Activated gamma-delta T cell treated with anti-CD3 and anti-CD28 coated beads, Interleukin-2, amount 50 U/mL, for 16 hours (primary cell): ENCODE measurements at places on chromosomes 5 and 9.

GRCh38 chr5:157204765-157205164 is 24.1 kb downstream of the ITK start:
- no peak for DNase-seq

DNA sequence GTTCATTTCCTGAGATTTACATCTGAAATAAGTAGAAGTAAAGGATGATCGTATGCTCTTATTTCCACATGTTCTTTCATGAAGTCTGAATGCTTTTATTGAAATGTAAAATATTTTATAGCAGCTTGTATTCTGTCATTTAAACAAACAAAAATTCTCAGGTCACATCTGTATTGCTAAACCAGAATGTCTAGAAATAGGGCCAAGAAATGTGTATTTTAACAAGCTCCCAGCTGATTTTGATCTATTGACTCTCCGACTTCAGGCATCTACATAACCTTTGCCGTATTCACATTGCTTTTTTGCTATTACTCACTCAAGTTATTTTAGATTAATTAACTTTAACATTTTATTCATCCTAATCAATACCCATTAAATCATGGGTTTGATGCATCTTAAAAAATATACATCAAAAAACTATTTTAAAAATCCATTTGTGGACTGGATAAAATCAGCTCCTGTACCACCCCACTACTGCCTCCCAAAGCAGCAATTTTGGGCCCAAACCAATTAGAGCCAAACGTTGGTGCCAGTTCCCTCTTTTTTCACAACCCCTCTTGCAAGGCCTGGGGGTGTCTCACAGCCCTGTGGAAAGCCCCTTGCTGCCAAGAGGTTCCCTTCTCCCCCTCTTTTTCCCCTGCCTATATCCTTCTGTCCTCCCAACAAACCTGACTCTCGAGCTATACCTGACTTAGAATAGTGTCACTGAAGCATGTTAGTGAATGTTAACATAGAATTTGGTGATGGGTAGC is 34.5 kb downstream of the HAVCR1 start:
- DNase-seq, result no peak

DNA sequence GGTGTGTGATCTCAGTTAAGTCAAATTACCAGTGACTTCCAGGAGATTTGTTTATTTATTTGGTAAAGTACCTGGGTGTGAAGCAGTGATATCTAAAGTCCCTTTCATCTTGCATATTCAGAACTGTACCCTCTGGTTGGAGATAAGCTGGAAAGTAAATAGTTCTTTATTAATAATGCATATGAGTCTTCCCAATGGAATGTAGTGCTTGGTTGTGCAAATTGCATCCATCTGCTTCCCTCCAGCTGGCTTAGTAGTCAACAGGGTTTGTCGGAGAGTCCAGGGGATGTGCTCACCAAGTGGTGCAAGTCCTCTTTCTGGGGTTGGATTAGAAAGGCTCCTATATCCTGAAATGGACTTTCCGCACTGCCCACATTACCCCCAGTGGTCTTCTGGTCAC is 42.0 kb downstream of the TRPM3 start:
- DNase-seq, result no peak

DNA sequence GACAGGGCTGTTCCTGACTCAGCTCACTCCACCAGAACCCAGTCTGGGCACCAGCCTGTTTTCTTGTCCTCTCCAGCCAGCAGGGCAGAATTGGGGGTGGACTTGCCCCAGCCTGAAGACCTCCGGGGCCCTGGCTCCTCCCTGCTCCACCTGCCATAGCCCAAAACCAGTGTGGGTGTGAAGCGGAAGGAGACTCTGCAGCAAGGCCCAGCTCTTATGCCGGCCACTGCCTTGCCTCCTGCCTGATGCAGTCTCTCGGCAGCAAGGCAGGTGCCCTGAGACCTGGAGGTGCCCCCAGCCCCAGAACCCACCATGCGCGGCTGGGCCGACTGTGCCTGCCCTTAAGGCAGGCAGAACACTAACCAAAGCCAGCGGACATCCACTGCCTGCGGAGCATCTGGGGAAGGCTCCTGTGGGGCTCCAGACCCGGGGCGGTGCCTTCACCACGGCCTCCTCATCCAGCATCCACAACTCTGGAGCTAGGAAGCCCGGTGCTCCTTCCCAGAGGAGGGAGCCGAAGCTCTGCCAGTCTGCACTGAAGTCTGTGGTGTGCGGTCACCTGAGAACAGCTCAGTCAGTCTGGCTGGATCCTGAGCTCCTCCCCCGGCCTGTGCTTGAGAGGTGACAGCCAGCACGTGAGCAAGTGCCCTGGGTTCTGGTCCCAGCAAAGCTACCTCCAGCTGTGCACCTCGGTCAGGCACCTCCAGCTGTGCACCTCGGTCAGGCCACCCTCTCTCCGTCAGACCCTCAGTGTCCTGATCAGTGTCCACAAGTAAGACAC is 116.7 kb downstream of the ADAMTS2 start:
- no peak for DNase-seq

GRCh38 chr5:76175821-76176403 is 92.7 kb downstream of the SV2C start:
- no peak for DNase-seq

DNA sequence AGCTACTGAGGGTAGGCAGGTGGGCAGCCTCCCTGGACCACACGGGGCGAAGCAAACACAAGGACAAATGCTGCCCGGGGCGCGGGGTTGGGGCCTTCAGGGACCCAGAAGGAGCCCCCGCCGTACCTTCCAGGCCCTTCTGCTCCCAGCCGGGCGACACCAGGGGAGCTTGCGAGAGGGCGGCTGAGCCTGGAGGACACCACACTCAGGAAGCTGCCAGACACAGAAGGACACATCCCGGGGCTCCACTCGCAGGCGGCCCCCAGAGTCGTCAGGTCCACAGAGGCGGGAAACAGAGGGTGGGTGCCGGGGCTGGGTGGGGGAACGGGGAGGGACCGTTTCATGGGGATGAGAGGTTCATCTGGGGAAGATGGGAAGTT is 58.5 kb upstream of the UBAC1 start:
- no peak for DNase-seq

DNA sequence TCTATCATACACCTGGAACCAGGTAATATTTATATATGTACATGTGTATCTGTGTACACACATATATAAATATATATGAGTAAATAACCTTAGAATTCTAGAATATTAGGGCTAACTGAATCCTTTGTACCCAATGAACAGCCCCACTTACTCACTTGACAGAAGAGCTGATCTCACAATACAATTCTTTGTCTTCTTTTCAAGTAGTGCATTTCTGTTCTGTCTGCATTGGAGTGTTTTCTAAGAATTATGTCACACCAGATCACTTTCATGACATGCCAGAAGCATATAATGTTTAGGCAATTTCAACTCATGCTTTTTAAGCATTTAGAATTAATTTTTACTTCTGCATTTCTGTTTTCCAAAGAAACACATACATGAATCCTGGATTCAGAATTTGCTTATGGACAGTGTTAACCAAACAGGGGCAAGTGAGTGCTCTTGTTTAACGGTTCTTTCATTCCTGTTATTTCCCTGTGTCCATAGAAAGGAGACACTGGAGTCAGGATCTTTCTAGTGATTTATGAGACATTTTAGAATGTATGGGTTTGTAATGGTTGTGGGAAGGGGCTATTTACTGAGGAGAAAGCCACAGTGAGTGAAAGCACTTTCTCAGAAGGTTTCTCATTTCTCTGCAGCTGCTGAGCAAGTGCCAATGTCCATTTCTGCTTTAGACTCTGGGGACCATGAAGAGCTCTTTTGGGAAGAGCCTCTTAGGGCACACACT is 123.2 kb downstream of the RMI1 start:
- DNase-seq, result no peak

DNA sequence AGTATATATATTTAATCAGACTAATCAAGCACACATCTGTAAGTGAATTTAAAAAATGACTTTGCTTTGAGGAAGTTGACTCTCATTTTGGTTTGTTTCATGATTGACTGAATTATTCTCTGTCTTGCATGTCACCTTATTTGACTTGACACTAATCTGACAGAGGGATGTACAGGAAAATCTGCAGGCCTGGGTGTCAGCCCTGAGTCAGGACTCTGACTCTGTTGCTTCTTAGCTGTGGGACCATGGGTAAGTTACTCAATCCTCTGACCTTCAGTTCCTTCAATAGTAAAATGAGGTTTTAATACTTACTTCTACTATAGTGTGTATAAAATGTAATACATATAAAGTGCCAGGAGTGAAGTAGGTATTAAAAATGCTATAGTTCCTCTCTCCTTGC is 415.9 kb downstream of the ARHGEF28 start:
- no peak for DNase-seq

DNA sequence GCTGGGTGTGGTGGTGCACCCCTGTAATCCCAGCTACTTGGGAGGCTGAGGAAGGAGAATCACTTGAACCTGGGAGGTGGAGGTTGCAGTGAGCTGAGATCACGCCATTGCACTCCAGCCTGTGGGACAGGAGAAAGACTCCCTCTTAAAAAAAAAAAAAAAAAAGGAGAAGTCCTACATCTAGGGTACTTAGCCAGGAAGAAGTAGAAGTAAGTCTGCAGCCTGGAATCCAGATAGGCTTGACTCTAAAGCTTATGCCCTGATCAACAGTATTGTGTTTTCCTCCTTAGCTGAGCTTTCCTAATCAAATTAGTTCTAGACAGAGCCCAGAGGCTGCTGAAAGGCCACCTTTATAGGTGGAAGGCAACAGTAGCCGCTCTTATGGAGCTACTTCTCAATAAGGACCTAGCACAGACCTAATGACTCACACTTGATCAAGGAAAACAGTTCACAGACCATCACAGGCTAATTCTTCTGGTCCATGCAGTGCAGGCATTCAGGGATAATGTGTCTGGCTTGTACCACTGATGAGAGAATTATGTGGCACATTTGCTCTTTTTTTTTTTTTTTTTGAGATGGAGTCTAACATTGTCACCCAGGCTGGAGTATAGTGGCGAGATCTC is 105.5 kb upstream of the KLF4 start:
- DNase-seq, result no peak

- DNase-seq, result no peak
Measured at GRCh38 chr9:77455312-77455927, 192.7 kb downstream of the GNA14 start.

- DNase-seq, result no peak
Measured at GRCh38 chr5:133713751-133714150, 101.4 kb upstream of the FSTL4 start.

DNA sequence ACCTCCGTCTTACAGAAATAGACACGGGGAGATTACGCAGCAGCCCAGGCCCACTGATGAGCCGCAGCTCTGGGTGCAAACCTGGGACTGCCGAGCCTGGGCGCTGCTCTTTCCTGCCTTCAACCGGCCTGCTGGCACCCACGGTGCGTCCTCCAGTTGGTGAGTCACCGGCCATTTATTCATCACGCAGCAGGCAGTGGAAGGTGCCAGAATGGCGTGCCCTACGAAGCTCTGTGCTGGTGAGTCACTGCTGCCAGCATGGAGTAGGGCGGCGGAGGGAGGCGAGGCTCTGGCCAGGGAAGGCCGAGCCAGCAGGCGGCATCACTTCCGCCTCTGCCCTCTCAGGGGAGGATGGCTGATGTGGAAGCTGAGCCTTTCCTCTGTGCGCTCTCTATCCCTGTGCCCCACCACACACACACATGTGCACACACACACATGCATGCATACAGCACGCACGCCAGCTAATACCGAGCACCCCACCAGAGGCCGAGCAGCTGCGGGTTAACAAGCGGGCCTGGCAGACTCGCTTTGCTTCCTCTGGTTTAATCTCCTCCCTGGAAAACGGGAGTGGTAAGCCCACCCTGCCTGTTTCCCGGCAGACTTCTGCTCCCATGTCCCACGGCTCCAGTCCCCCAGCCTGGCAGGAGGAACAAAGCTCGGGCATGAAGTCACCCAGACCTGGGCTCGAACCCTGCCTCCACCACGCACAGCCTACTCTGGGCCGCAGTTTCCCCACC is 39.2 kb downstream of the OLFM1 start:
- DNase-seq, result no peak

DNA sequence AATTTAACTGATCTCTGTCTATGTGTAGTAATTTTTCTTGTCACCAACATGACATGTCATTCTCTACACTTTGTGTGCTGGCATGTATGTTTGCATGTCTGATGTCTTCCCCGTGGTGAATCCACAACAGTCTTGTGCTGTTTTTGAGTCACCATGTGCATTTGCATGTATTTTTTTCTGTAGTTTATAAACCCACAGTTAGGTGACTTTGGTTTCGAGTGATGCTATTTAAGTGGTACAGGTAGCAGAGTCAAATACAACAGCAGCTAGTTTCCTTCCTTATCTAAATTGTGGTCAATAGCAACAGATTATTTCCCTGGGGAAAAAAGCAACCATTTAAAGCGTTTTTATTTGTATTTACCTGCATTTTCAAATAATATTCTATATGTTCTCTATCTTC is 89.9 kb upstream of the FSD1L start:
- no peak for DNase-seq

GRCh38 chr5:122150215-122150614 is 20.9 kb downstream of the ZNF474 start:
- DNase-seq, result no peak

- no peak for DNase-seq
Measured at GRCh38 chr9:137740312-137740711, 121.5 kb downstream of the EHMT1 start.

DNA sequence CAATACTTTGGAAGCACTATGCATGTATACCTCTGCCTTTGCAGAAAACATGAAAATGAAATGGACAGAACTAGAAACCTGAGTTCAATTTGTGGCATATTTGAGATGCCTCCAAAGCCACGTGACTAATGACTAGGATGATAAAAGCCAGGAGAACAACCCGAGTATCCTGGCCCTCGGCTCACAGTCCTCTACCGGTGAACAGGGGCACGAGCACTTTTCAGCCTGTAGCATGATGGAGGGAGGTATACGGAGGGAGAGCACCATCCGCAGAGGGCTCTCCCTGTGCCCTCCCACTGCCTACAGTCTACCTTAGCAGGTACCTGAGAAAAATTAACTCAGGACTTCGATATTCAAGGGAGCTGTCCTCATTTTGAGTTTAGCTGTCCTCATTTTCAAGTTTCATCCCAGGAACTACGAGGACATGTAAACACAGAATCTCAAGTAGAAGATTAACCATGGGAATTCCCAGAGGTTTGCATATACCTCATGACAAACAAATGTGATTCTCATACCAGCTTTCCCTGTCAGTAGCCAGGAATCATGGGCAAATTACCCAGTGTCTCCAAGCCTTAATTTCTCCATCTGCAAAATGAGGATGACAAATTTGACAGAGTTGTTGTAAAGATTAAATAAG is 249.3 kb downstream of the DNAH5 start:
- DNase-seq, result no peak

DNA sequence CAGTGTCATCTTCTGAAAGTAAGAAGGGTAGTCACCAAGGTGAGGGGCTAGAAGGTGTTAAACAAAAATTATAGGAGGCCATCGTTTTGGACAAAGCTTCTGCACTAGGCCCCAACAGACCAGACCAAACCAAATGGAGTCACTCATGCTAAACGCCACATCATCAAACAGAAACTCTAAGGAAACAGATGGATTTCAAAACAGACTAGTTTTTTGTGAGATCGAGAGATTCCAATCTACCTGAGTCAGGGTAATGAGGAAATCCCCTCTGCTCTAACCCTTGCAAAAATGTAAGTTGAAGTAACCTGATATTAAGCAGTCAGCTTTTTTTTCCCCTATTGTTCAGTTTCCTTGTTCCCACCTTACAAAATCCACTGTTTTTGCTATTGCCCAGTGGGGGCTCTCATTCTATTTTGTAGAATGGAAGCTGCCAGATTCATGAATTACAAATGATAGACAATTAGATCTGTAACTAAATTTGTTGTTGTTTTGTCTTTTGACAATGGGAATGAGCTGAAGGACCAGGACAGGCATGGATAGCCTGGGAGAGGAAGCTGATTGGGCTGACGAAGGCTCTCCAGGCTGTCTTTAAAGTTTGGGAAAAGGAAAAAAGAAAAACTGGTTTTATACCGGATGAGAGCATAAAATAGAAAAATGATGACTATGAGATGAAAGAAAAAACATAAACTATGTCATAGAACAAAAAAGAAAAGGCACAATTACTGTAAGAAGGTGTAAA is 94.7 kb upstream of the ADAMTSL1 start:
- DNase-seq, result no peak
